ENCODE measurements at places on chromosomes 2 and 18.

GRCh38 chr2:30203156-30203555 lies 28.2 kb upstream of the LBH start:
- DNase-seq = no peak

DNA sequence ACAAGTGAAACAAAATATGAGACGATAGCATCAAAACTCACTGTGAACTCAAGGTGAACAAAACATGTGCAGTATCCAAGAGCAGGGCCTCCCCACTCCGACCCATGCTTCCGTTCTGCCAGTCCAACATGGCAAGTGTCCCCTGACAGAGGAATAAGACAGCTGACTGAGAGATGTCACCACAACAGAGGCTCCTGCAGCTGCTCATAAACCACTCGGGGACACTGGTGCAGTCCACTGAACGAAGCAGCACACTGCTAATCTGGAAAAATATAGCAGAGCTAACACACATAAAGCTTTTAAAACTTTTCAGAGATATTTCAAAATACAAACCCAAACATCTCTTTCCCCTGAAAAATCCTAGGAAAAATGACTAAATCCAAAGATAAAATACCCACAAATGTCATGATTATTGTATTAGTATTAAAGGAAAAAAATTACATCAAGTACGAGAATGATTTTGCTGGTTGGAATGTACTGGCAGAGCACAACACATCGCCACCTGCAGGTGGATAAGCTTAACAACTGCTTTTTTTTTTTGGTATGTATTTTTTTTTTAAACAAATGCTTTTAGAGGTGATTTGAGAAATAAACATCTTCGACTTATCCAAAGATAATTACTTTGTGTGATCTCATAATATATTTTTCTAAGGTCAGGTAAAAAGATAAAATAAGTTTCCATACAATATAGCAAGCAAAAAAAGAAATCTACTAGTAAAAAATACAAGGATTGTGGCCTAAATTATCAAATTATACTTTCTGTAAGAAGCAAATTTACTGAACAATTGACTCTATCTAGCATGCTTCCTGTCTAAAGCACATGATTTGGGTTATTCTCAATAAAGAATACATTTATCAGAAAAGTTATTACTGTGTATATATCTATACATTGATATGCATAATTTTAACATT lies 18.6 kb downstream of the THADA start:
- DNase-seq = no peak

DNA sequence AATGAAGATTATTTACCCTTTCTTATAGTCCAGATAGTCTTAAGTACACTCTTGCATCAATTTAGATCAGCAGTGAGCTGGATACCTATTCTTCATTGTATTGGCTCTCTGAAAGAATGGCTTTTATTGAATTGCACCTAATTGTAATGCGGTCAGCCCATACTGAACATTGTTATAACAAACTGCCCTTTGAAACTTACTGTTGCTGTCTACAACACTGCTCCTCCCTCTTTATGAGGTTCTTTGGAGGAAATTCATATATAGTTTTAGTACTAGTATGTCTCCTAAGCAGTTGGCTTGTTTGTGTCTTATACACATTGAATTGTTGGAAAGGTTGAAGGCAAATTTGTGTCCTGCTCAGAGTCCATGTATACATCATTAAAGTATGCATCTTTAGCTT lies 66.5 kb upstream of the UGP2 start:
- no peak for DNase-seq

DNA sequence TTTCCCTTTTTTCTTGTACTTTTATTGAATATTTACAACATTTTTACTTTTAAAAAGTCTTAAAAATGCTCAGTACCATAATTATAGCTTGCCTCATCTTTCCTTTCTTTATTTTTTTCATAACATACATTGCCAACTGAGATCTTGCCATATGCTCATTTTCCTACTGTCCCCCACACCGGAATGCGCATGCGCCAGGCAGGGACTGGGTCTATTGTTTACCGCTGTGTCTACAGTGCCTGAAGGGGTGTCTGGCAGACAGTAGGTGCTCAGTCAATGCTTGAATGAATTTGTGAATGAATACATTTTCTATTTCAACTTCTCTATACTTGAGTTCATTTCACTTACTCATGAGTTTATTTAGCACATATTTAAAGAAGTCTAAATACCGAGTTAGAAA lies 158.0 kb downstream of the CYP26B1 start:
- no peak for DNase-seq

- no peak for DNase-seq
Observed at GRCh38 chr2:211035548-211036185, 479.3 kb downstream of the CPS1 start.

DNA sequence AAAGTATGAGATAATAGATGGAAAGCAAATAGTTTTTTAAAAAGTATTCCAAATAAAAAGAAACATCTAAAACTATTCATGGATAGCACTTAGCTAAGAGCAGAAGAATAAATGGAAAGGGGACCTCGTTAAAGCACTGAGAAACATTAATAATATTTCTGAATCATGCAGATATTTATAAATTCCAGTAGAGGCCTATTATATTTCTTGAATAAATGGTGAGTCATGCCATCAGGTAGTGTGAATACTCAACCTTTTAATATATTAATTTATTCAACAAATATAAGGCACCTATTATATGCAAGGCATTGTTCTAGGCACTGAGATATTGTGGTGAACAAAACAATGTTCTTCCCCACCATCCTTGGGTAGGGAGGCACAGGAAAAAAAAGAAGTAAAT lies 53.8 kb downstream of the ICA1L start:
- no peak for DNase-seq

GRCh38 chr2:192124571-192124970 lies 70.2 kb downstream of the TMEFF2 start:
- DNase-seq = no peak

DNA sequence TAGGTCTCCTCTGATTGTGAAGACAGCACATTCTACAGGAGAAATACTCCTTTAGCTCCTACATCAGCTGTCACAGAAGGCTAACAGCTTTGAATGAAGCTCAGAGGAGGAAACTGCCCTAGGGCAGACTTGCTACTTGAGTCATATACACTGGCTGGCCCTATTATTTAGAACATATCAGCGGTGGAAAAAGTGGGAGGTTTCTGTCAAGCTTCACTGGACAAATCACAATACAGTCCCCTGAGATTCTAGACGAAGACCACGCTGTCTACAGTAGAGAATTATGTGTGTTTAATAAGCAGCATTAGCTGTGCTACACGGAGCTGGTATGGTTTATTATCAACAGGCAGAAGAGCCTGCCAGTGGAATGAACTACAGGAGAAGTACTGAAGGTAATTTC lies 230.9 kb upstream of the FSIP2 start:
- DNase-seq = no peak

- no peak for DNase-seq
Observed at GRCh38 chr2:23592061-23592685, 207.2 kb downstream of the KLHL29 start.

DNA sequence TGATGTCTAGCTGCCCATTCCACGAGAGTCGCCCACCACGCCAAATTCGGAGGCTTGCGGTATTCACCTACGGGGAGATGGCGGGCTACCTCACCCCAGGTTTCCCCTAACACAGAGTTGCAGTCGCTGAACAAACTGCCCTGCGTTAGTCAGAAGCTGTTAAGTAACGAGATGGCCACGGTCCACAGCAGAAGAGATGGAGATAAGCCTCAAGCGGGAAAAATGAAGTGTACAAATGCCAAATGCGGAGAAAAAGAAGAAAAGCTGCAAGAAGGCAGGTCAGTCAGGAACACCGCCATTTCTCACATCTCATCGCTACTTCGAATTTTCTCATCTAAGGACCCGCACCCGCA lies 425 bp downstream of the ASB3 start:
- DNase-seq = no peak

DNA sequence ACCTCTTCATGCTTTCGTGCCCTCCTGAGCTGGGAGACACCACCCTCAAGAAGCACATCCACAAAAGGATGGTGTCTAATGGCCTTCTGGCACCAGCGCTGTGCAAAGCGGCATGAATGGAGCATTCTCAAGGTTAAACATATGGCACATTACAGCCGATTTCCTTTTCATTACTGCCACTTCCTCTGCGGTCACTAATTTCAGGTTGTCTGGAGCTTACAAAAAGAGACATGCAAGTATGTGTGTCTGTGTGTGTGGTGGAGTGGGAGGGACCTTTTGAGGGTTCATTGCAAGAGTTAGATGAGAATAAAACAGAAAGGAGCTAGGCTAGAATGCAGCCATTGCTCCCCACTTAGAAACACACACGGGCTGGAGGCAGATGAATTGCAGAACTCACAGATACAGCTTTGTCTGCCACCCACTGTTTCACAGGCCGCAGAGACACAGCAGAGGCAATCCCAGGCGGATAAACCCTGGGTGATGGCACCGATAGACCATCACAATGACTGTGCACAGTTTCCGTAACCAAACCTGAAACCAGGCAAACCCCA lies 76.0 kb downstream of the TGIF1 start:
- DNase-seq = no peak

- no peak for DNase-seq
Observed at GRCh38 chr2:223538920-223539440, 63.2 kb downstream of the SCG2 start.

GRCh38 chr2:172234716-172235691 lies 132.3 kb upstream of the DLX2 start:
- no peak for DNase-seq

GRCh38 chr2:73925033-73925704 lies 1.5 kb upstream of the DGUOK start:
- DNase-seq = no peak

Measured in cortex of kidney (tissue), 1 donor.